HCT116 (cell line): ENCODE measurements at places on chromosomes 1 and 21.

- no peak for DNase-seq
These were observed 93.6 kb downstream of the PKN2 start for GRCh38 chr1:88777604-88778149.

GRCh38 chr1:213231795-213232231 is 180.8 kb downstream of the RPS6KC1 start:
- DNase-seq, result no peak

DNA sequence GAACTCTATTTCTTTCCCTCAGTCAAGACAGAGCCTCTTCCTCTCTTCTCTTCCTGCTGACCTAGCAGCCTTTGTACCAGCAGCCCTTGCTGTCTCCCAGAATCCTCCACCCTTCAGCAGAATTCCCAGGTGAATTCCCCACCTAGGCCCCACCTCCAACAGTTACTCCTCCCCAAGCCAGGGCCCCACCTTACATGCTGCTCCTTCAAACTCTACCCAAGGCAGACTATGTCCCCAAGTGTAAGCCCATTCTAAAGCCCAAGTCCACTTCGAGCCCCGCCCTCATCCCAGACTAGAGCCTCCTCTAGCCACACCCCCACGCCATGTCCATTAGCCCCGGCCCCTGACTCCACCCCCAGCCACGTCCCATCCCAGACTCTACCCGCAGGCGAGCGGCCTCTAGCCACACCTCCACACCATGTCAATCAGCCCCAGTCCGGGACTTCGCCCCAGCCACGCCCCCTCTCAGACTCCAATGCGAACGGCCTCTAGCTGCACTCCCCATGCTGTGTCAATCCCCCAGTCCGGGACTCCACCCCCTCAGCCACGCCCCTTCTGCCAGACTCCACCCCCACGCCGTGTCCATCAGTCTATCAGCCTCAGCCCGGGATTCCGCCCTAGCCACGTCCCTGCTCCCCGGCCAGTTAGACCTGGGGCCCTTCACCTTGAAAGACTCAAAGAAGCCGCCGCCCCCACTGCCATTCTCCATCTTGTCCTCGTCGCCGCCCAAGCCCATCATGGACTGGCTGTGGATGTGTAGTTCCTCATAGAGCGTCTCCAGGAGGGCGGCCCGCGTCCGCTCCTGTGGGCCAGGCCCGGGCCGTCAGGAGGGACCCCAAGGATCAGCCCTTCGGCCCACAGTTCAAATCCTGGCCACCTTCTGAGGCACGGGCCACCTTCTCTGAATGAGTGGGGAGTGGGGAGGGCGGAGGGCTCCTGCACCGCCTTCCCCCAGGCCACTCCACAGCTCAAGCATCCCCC is 61.3 kb downstream of the RAP1GAP start:
- DNase-seq, result peak; percentile 97

- no peak for DNase-seq
These were observed 228.1 kb downstream of the OMA1 start for GRCh38 chr1:58318157-58319005.

GRCh38 chr1:3787745-3788605 is 8.3 kb downstream of the LRRC47 start:
- no peak for DNase-seq

- no peak for DNase-seq
These were observed 315.4 kb downstream of the SPATA17 start for GRCh38 chr1:217946511-217946910.

- DNase-seq, result no peak
These were observed 28.1 kb downstream of the SHISA4 start for GRCh38 chr1:201916649-201917249.

DNA sequence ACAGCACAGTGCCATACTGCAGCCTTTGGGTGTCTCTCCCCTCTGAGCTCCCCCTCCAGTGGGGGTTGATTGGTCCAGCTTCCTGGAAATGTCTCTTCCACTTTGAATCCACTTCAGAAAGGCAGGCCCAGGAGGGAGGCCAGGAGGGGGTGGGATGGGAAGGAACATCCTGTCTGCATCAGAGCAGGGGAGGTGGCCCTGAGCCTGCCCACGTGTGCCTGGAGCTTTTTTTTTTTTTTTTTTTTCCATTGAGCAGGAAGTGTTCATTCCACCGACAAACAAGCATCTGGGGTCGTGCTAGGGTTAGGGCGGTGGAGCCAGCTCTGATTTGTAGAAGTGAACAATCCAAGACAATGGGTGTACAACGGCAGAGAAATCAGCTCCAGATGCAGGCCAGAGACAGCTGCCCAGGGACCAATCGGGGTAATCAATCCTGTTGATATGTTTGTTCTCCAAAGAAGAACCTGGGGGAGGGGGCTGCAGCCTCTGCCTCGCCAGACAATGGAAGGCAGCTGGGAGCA is 93.3 kb downstream of the SSBP3 start:
- DNase-seq, result no peak

DNA sequence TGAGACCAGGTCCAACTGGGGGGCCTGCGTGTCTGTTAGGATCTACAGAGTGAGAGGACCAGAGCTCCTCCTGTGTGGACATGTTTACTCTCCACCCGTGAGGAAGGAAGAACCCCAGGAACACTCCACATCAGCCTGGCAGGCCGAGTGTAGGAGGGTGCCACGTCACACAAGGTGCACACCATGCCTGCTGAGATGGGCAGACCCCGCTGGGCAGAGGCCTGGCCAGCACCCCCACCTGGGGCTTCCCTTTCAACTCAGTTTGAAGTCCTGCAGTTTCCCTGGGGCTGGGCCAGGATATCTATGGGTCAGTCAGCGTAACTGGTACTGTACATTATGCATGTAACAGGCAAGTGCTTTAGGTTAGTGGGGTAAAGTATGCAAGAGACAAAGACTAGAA is 30.1 kb upstream of the PCBP3 start:
- DNase-seq, result no peak

GRCh38 chr1:209051570-209051969 is 531.9 kb upstream of the CAMK1G start:
- no peak for DNase-seq

DNA sequence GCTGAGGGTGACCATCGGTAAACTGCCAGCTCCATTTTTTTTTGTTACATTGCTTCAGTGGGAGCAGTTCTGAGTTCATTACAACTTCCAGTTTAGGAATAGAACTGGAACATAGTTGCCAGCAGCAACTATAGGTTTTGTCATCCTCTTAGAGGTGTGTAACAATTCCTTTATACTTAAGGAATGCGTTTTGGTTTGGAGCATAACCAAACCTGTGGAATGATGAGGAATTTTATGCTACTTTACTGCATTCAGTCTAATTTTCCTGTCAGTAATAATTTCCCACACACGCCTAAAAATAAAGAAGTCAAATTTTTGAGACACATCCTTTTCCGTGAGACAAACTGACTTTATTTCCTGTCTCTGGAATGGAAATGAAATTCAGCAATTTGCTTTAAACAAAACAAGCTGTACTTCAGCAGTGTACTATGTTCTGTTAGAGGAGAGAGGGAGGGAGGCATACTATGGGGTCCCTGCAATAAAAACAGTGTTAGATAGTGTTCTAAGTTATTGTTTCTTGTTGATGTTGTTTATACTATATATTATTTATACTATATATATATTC is 4.8 kb upstream of the AMPD1 start:
- DNase-seq, result no peak

DNA sequence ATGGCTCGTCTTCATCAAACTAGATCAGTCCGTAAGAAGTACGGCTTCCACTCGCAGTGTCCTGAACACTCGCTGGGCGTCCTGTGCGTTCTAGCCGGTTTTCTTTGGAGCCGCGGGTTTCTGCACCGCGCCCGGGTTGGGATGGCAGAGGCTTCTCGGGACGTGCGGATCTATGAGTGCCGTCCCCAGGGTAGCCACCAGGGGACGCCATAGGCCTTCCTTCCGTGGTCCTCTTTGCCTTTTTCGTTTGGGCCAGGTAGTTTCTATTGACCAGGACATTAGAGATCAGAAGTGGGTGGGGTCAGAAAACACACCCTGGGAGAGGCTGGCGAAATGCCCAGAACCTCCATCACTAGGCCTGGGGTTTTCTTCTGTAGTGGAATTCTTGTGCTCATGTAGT is 273.8 kb downstream of the FAM72C start:
- DNase-seq, result peak; percentile 56

- DNase-seq, result no peak
These were observed 9.7 kb downstream of the CTNNBIP1 start for GRCh38 chr1:9900142-9901043.

DNA sequence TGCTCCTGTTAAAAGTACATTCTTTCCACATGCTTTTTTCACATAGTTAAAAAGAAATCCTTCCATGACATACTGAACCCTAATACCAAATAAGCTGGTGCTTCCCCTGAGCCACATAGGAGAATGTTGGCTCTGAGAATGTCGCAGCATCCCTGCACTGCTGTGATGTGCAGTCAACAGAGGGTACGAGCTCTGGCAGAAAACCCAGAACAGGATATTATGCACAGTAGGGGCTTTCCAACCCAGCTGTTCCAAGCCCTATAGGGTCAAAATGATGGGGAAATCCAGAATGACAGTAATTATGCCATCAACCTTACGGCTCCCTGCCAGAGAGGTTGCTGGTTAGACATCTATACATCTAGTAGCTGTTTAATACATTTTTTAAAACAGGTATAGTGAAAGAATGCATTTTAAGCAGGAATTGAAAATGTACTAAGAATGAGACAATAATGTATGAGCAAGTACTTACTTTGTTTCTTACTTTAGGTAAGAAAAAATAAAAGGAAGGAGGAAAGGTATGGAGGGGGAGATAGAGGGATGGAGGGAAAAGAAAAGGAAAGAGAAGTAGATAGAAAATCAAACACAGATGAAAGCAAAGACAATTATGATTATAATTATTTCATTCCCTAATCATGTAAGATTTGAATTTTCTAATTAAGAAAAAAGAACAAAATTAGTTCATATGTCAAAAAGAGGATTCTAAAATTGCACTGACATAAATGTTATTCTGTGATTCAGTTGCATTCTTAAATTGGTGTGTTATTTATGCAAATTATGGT is 126.0 kb downstream of the NR5A2 start:
- no peak for DNase-seq

- DNase-seq, result no peak
These were observed 17.8 kb downstream of the WNT9A start for GRCh38 chr1:227929751-227930472.

DNA sequence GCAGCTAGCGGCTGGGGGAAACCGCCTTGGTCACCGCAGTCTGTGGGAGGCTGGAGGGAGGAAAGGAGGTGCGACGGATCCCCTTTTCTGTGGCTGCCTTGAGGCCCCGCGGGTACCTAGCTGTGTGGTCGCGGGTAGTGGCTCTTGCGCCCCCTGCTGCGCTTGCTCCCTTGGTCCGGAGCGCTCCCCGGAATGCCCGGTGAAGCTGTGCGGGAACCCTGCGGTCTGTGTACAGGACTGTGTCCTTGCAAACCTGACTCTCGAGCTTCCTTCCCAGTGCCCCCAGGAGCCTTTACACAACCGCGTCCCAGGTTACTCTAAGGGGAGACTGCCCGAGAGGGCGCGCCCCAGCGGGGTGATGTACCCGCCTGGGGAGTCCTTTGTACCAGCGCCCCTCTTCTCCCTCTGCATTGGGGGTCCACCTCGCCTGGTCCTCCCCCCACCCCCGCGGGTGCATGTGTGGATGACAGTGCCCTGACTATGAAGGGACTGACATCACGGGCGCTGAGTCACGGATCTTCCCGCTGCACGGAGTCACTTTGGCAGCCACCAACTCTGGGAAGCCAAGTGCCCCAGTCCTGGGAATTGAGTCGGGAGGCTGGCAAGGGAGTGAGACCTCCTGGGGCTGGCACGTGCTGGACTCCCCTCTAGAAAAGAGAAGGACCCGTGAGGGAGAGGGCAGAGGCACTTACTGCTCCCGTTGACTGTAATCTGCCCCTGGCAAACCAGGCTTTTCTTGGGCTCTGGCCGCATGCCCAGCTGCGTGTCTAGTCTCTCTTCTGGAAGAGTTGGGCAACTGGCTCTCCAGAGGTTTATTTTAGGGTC is 816 bp downstream of the IL6R start:
- no peak for DNase-seq

DNA sequence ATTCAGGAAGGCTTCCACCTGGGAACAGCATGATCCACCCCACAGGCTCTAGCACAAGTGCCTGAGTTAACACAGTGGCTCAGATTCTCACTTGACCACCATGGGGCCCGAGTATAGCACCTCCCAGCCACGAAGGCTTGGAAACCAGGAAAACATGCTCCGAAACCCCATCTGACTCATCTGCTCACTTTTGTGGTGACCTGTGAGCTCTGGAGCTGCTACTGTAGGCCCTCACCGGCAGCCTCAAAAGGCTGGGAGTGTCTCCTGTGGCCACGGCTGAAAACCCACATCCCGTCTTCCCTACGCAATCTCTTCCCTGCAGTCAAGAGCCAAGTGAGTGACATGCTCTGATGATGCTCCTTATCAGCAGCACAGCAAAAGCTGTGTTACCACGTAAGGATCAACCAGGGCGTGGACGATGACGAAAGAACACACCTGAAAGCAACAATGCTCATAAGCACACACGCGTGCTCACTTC is 81.4 kb downstream of the TGFBR3 start:
- peak; percentile 84 for DNase-seq

GRCh38 chr1:171457412-171457811 is 27.9 kb upstream of the PRRC2C start:
- DNase-seq, result no peak

- no peak for DNase-seq
These were observed 466.5 kb downstream of the MATN1 start for GRCh38 chr1:30256911-30257310.
